ENCODE measurements at places on chromosomes 1 and 21.

- DNase-seq: no peak
Observed at GRCh38 chr1:8540261-8540941, 222.5 kb downstream of the SLC45A1 start.

DNA sequence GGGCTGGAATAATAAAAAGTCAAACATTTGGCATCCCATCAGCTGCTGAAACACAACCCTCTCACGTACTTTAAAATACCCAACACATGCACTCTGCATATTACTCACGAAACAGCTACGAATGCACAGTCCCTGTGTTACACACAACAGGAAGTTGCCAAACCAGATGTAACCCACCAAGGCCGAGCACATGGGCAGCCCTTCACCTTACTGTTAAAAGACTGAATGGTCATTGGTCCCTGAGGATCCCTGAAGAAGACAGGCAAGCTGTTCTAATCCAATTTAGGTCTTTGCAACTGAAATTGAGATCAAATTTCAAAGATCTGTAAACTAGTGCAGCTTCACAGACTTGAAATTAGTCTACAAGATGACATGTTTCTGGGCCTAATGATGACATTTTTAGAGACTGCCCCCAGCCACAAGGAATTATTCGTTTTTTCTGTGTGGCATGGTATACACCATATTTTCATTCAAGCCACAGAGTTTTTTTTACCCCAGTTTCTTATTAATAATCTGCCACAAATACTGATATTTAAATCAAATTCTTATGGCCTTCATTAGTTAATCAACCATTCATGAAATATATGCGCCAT is 25.6 kb upstream of the IER5 start:
- peak; percentile 80 for DNase-seq

DNA sequence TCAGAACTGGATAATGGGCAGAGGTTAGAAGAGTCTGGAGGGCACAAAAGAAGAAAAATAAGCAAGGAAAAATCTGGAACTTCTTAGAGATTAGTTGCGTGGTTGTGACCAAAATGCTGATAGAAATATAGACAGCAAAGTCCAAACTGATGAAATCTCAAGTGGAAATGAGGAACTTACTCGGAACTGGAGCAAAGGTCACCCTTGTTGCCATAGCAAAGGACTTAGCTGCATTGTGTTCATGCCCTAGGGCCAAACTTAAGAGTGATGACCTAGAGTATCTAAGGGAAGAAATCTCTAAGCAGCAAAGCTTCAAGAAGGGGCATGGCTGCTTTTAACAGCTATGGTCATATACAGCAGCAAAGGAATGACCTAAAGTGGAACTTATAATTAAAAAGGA is 180.0 kb downstream of the TTLL7 start:
- no peak for DNase-seq

DNA sequence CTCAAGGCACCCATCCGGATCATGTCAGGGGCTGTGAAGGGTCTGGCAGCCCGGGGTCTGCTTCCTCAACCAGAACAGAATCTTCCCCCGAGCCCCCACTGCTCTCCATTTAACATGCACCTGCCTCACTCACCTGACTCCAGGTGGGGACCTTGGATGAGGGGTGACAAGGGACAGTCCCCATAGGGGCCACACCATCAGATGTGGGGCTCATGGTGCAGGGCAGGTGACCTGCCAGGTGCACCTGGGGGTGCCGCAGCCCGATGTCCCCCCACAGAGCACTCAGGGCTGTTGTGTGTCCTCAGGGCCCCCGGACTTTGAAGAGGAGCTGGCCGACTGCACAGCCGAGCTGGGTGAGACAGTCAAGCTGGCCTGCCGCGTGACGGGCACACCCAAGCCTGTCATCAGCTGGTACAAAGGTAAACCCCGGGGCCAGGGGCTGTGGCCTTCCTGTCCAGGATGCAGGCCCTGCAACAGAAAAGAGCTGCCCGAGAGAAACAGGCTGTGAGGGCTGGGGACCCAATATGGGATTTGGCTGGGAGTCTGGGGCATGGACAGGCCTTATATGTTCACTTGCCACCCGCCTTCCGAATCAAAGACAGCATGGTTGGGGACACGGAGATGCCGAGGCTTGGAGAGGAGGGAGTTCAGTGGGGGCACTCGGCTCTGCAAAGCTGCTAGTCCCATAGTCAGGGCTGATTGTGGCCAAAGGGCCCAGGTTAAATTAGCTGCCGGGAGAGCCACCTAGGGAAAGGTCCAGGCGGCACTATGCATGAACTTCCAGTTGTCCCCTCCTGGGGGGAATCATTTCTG is 64.6 kb downstream of the TRIM11 start:
- no peak for DNase-seq

GRCh38 chr1:207822124-207822601 is 70.3 kb downstream of the CD46 start:
- DNase-seq: no peak

- DNase-seq: peak; percentile 60
Observed at GRCh38 chr1:66371233-66372005, 162.5 kb upstream of the SGIP1 start.

DNA sequence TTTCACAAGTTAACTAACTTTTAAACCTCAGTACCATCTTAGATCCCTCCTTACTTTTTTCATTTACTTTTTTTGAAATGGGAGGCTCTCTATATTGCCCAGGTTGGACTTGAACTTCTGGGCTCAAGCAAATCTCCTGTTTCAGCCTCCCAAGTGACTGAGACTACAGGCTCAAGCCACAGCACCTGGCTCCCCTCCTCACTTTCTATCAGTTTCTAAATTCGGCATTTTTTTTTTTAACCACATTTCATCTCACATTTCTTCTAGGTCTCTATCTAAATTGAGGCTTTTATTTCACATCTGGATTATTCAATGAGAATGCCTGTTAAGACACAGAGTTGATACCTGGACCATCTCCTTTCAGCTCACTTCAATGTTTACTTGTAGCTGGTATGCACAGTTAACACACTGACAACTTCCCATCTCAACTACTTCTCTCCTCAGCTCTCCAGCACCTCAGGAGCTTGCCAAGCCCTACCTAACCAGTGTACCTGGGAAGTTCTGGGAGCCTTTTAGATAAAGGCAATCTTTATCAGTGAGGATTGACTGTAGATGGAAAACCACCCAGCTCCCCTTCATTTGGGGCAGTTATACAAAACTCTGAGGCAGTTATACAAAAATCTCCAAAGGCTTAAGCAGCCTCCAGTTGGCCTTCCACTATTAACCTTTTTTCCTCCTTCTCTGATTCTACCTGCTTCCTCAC is 3.4 kb downstream of the USP33 start:
- DNase-seq: no peak

Data from activated CD8-positive, alpha-beta T cell treated with anti-CD3 and anti-CD28 coated beads for 36 hours (primary cell).